ENCODE measurements at places on chromosomes 4 and X.

- no peak for DNase-seq
Measured at GRCh38 chr4:7295911-7296660, 103.7 kb downstream of the SORCS2 start.

GRCh38 chrX:39843318-39843717 is 254.4 kb downstream of the BCOR start:
- DNase-seq: no peak

GRCh38 chr4:8080754-8081065 is 77.9 kb downstream of the ABLIM2 start:
- no peak for DNase-seq

GRCh38 chrX:68429216-68429615 is 4.1 kb downstream of the OPHN1 start:
- no peak for DNase-seq

- no peak for DNase-seq
Measured at GRCh38 chrX:131861088-131861787, 161.9 kb upstream of the STK26 start.

GRCh38 chrX:138683600-138683999 is 27.9 kb downstream of the FGF13 start:
- DNase-seq: no peak

GRCh38 chr4:4838936-4839810 is 20.3 kb upstream of the MSX1 start:
- no peak for DNase-seq

GRCh38 chr4:156946516-156947424 is 24.8 kb downstream of the PDGFC start:
- no peak for DNase-seq

DNA sequence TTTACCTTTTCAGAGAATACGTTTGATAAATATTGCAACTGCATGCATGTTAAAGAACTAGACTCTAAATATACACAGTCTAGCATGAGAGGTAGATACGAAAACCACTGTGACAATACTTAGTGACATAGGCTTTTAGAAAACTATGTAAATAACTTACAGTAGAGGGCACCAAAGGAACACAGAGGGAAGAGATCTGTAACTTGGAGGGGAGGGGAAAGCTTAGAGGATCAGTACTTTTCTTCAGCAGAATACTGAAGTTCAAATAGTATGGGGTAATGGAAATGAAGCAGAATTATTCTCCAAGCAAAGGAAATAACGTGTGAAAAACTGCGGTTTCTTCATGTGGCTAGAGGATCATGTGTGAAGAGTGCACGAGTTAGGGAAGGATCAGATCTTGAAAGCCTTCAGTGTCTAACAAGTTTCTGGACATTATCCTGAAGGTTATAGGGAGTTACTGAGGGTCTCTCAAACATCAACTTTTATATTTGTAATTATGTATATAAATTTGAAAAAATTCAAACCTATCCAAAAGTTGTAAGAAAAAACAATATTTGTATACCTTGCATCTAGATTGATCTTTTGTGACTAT is 264.3 kb downstream of the NPFFR2 start:
- DNase-seq: peak; percentile 21

DNA sequence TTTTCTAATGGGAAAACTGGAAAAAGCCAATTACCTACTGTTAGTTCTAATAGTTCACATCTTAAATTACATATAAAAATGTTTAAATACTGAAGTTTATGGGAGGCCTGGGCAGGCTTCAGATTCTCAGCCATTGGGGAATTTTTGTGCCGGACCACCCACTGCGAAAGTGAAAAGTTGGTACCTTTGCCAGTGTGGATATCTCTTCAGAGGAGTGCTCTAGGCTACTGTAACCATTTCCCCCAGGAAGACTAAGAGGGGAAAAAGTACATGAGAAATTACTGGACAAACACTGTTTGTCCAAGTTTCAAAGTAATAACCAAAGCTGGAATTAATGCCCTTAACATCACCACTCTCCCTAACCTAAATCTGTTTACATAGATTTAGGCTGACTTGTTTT is 20.8 kb downstream of the PITX2 start:
- DNase-seq: no peak

DNA sequence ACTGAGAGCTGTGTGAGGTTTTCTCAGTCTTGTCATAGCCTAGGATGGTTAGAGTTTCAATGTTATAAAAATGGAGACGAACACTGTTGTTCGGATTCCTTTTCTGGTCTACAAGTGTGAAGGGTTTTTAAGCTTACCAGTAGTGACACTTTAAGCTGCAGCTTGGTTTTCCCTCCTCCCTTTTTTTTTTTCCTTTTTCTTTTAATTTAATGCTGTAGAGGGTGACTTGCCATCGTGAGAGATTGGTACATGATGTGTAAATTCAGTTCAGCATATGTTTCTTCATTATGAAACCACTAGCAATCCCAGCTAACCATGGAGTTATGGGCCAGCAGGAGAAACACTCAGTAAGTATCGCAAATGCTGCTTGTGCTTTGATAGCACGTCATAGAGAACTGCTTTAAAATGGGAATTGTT is 165.0 kb downstream of the RAPGEF2 start:
- DNase-seq: no peak

- no peak for DNase-seq
Measured at GRCh38 chrX:23511793-23512192, 155.5 kb upstream of the PRDX4 start.

GRCh38 chr4:124710015-124710741 is 2.4 kb downstream of the ANKRD50 start:
- DNase-seq: no peak

DNA sequence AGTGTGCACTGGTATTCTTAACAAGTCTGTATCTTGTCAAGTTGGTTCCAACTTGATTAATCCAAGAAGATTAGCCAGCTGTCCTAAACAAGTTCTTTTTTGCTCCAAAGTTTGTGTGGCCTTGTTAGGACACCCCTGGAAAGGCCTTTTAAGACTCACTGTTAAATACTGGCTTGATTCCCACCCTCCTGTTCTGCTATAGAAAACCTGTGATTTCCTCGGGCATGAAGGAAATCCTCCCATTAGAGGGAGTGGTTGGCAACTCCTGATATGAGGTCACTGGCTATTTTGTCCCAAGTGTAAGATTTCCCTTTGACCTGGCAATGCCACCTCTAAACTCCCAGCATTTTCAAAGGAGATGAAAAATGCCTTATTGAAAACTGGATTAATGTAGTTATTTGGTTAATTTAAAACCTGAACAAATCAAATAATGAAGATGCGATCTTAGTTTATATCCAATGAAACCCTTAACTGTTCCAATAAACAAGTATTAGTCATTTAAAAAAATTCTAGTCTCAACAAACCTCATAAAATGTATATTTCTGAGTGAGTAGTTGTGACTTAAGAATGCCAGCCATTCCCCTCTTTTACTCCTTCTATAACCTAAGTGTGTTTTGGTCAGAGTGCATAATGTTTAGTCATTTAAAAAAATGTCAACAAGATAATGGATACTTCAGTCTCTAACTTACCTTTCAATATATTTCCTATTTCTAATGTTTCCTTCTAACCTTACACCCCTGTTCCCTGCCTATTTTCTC is 94.4 kb downstream of the NPNT start:
- DNase-seq: no peak

- DNase-seq: peak; percentile 53
Measured at GRCh38 chrX:91434351-91435168, at the start of gene PABPC5. Gene PABPC5, plus strand, starts transcription at chrX:91434839. Its CDS starts 739 bp downstream, at chrX:91435578.
